Activated naive CD8-positive, alpha-beta T cell treated with anti-CD3 and anti-CD28 coated beads for 36 hours (primary cell): ENCODE measurements at places on chromosomes 4 and X. TPM values are rescaled to one million over a fixed set of nuclear protein-coding genes. Genes with fewer than 3 reads are reported as not detected.

GRCh38 chrX:13090339-13091110, 46.1 kb upstream of the FAM9C start:
- H3K27me3 ChIP-seq: no peaks in the 10 kb centered on the region
- H3K36me3 ChIP-seq: peaks cover 7% of the 10 kb centered on the region
- no peak for DNase-seq
- H3K4me3 ChIP-seq: peak overlapping the region; percentile 37

SPANXC gene
- not detected for total RNA-seq

CXXC4 gene
- not detected for total RNA-seq

DNA sequence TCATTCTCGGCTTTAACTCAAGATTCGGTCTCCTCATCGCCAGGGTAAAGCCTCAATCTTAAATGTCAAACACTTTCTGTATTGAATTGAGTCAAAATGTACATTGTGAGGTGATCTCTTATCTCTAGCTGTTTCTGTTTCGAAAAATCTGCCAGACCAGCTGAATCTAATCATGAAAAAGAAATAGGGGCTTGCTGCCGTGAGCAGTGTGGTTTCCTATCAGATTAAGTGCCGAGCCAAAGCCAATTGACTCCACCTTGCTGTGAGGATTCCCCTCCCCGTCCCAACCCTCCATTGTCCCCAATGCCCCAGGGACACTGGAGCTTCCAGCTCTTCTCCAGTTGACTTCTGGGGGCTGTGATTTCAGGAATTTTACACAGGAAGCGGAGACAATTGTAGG, 12.5 kb upstream of the CRLF2 start:
- H3K27me3 ChIP-seq: no peaks in the 10 kb centered on the region
- H3K36me3 ChIP-seq: peaks cover 5% of the 10 kb centered on the region
- no peak overlapping the region for H3K4me3 ChIP-seq

GRCh38 chrX:28888416-28888815, 301.2 kb downstream of the IL1RAPL1 start:
- H3K27ac ChIP-seq: no peak overlapping the region
- no peaks in the 10 kb centered on the region for H3K27me3 ChIP-seq
- H3K4me1 ChIP-seq: no peaks in the 10 kb centered on the region
- no peak overlapping the region for H3K4me3 ChIP-seq
- no peak for DNase-seq
